ENCODE measurements at places on chromosomes 5 and 9.

- DNase-seq = no peak
These were observed 881 bp downstream of the SUB1 start for GRCh38 chr5:32586276-32586599.

GRCh38 chr5:153402550-153402949 lies 87.9 kb upstream of the GRIA1 start:
- no peak for DNase-seq

- DNase-seq = no peak
These were observed 36.4 kb downstream of the FSD1L start for GRCh38 chr9:105484226-105484625.

DNA sequence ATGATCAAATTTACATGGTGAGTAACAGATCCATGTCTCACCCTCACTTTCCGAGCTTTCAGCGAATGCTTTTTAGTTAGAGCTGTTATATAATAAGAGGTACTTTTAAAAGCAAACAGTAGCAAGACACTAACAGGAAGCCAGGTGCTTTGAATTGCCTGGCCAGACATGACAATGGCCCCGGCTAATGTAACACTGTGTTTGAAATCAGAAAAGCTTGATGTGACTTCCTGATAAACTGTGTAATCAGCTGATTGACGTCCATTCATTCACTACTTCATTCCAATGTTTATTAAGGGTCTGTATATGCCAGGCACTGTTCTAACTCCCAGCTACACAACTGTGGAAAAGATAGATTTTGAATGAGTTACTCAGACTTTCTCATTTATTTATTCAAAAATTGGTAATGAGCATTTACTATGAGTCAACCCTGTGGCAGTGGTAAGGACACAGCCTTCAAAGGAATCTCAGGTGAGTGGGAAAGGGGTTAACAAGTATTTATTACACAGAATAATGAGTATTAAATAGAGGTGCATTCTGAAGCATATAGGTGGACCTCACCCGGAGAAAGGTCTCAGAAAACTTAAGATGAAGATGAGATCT lies 26.6 kb downstream of the DPYSL3 start:
- no peak for DNase-seq

- no peak for DNase-seq
These were observed 66.8 kb upstream of the ITGA2 start for GRCh38 chr5:52922384-52922783.

- no peak for DNase-seq
These were observed 337.2 kb downstream of the NPR3 start for GRCh38 chr5:33048315-33048714.

GRCh38 chr5:77200663-77201062 lies 9.8 kb upstream of the PDE8B start:
- no peak for DNase-seq

GRCh38 chr9:120336021-120336752 lies 243.8 kb downstream of the CDK5RAP2 start:
- no peak for DNase-seq

GRCh38 chr5:65483546-65484346 lies 2.0 kb upstream of the ADAMTS6 start:
- DNase-seq = peak; percentile 71

Data from CD4-positive, alpha-beta T cell treated with Interleukin-10 for 1 hour (primary cell).